Natural killer cell (primary cell): ENCODE measurements at places on chromosomes 3 and 15. TPM values are rescaled to one million over a fixed set of nuclear protein-coding genes. Genes with fewer than 3 reads are reported as not detected.

GRCh38 chr15:35087759-35088158 is 2.7 kb upstream of the NANOGP8 start:
- H3K4me3 ChIP-seq, result no peak overlapping the region
- H3K4me1 ChIP-seq, result no peaks in the 10 kb centered on the region
- DNase-seq, result no peak
- H3K27me3 ChIP-seq, result no peaks in the 10 kb centered on the region
- H3K27ac ChIP-seq, result no peak overlapping the region

GRCh38 chr3:97883736-97884135 is 61.9 kb downstream of the CRYBG3 start:
- H3K4me1 ChIP-seq, result peaks cover 4% of the 10 kb centered on the region
- H3K36me3 ChIP-seq, result no peaks in the 10 kb centered on the region
- no peak overlapping the region for H3K4me3 ChIP-seq
- no peaks in the 10 kb centered on the region for H3K27me3 ChIP-seq
- no peak overlapping the region for H3K27ac ChIP-seq
- DNase-seq, result no peak

Gene FOXL2
- total RNA-seq, result not detected

DNA sequence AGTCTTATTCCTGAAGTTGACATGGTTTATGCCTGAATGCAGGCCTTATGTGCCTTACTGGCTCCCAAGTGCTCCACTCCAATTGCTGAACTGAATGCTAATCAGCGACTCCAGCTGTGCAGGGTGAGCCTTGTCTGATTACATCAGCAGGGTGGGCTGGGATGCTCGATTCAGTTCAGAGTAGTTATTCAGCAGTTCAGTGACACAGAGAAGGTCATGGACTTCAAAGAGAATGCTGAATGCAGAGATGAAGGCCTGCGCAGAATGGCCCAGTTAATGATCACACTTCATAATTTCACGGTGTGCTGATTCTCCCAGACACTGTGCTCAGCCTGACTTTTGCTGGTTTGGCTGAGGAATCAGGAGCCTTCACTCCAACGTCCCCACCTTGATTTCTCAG is 63.6 kb downstream of the CLDN1 start:
- H3K36me3 ChIP-seq, result no peaks in the 10 kb centered on the region
- no peaks in the 10 kb centered on the region for H3K4me1 ChIP-seq
- no peak for DNase-seq
- no peak overlapping the region for H3K4me3 ChIP-seq
- H3K27me3 ChIP-seq, result no peaks in the 10 kb centered on the region

GRCh38 chr3:146421819-146422759 is 47.3 kb downstream of the PLSCR2 start:
- H3K4me1 ChIP-seq, result no peaks in the 10 kb centered on the region
- H3K27me3 ChIP-seq, result no peaks in the 10 kb centered on the region
- DNase-seq, result no peak
- H3K27ac ChIP-seq, result no peak overlapping the region

DNA sequence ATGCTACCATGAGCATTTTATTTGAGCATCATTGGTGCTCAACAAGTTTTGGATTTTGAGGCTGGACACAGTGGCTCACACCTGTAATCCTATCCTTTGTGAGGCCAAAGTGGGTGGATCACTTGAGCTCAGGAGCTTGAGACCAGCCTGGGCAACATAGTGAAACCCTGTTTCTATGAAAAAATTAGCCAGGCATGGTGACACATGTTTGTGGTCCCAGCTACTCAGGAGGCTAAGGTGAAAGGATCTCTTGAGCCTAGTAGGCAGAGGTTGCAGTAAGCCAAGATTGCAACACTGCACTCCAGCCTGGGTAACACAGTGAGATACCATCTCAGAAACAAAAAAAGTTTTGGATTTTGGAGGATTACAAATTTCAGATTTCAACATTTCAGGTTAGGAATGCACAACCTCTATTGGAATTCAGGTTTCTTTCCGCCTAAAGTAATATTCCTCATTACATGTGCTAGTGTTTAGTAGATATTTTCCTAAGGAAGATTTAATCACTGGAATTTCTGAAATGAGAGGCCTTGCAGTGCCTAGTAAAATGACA is 27.6 kb downstream of the CNOT10 start:
- DNase-seq, result no peak
- H3K4me1 ChIP-seq, result no peaks in the 10 kb centered on the region
- H3K27me3 ChIP-seq, result no peaks in the 10 kb centered on the region
- H3K4me3 ChIP-seq, result no peak overlapping the region
- H3K27ac ChIP-seq, result no peak overlapping the region

GRCh38 chr3:66378256-66378655 is 122.6 kb downstream of the LRIG1 start:
- no peaks in the 10 kb centered on the region for H3K4me1 ChIP-seq
- peaks cover 57% of the 10 kb centered on the region for H3K36me3 ChIP-seq
- H3K27ac ChIP-seq, result no peak overlapping the region
- no peak for DNase-seq

DNA sequence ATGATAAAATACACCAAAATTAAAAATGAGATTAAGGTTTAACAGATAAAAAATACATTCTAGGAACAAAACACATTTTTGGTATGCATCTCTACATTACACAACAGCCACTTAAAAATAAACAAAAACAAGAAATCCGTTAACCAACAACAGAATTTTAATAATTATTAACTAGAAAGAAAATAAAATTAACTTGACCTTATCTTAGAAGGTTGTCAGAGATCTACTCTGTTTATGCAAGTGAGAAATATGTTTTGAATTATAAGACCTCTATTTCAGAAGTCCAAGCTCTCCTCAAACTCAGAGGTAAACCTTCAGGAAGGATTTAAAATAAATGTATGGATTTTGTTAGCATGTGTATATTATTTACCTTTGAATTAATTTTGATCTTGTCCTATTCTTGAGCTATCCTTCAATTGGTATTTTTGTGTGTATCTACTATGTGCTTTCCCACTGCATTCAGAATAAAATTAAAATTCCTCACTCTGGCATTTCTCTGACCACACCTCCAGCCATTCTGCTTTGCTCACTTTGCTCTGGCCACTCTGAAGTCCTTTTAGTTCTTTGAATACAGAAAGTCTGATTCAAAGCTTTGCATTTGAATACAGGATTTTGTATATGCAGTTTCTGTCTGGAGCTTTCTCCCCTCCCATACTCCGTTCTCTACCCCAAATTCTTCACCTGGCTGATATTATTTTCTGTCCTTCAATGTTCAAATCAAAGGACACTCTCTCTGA is 352.0 kb downstream of the ZBTB20 start:
- H3K4me3 ChIP-seq, result no peak overlapping the region
- DNase-seq, result no peak
- H3K36me3 ChIP-seq, result no peaks in the 10 kb centered on the region
- no peaks in the 10 kb centered on the region for H3K4me1 ChIP-seq
- no peaks in the 10 kb centered on the region for H3K27me3 ChIP-seq
- no peak overlapping the region for H3K27ac ChIP-seq

DNA sequence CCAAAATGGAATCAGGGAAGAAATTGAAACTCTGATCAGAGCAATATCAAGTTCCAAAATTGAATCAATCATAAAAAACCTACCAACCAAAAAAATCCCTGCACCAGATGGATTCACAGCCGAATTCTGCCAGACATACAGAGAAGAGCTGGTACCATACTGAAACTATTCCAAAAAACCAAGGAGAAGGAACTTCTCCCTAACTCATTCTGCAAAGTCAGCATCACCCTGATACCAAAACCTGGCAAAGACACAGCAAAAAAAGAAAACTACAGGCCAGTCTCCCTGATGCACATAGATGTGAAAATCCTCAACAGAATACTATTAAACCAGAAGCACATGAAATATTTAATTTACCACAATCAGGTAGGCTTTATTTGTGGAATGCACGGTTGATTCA is 118.1 kb downstream of the MYRIP start:
- H3K4me3 ChIP-seq, result no peak overlapping the region
- H3K36me3 ChIP-seq, result no peaks in the 10 kb centered on the region
- no peak overlapping the region for H3K27ac ChIP-seq
- no peak for DNase-seq
- H3K4me1 ChIP-seq, result no peaks in the 10 kb centered on the region
- no peaks in the 10 kb centered on the region for H3K27me3 ChIP-seq

Gene IL17RD
- not detected for total RNA-seq
